Ascending aorta (tissue), 2 donors: ENCODE measurements at places on chromosomes 13 and 19.

GRCh38 chr13:98664510-98664909 lies 87.6 kb upstream of the STK24 start:
- DNase-seq = no peak

DNA sequence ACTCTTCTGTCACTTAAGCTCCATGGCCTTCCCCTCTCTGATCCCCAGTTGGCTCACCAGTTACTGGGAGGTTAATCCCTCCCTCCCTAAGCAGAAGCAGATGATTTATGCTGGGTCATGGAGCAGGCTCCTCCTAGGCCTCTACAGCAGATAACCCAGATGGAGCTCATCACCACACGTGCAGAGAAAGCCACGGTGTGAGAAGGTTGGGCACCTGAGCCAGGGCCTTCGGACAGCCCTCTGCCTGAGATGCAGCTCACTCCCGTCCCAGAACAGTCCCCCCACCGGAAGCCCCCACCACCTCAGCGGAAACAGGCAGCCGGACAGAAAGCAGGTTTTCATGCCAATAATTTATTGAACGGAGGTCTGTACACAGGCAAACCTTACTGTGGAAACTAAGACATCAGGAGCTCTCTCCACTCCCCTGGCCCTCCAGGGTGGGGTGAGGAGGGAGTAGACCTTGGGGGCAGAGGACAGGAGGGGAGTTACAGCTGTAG lies 9.8 kb downstream of the ZNF526 start:
- DNase-seq = no peak

- DNase-seq = no peak
Measured at GRCh38 chr19:35549174-35549788, 3.9 kb downstream of the TMEM147 start.

- DNase-seq = no peak
Measured at GRCh38 chr19:6275170-6275744, 4.5 kb downstream of the MLLT1 start.

DNA sequence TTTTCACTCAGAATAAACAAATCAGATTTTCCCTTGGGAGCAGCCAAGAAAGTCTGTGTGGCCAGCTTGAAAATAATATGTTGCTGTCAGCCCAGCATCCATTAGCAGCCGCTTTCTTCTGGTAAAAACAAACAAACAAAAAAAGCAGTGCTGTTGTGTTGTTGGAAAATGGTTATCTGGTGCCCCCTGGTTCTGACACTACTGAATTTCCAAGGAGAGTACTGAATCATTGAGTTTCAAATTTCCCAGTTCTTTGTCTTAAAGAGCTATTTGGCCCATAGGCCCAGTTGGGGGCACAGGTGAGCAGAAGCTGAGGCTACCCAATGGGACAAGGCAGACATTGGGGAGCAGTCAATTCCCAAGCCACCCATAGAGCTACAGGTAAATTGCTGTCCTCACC lies 995.9 kb downstream of the UQCRFS1 start:
- no peak for DNase-seq

GRCh38 chr19:48149430-48149829 lies 20.7 kb downstream of the LIG1 start:
- DNase-seq = no peak

GRCh38 chr13:93653776-93654175 lies 427.2 kb downstream of the GPC6 start:
- DNase-seq = no peak

- no peak for DNase-seq
Measured at GRCh38 chr19:17711851-17712250, 7.4 kb upstream of the MAP1S start.

DNA sequence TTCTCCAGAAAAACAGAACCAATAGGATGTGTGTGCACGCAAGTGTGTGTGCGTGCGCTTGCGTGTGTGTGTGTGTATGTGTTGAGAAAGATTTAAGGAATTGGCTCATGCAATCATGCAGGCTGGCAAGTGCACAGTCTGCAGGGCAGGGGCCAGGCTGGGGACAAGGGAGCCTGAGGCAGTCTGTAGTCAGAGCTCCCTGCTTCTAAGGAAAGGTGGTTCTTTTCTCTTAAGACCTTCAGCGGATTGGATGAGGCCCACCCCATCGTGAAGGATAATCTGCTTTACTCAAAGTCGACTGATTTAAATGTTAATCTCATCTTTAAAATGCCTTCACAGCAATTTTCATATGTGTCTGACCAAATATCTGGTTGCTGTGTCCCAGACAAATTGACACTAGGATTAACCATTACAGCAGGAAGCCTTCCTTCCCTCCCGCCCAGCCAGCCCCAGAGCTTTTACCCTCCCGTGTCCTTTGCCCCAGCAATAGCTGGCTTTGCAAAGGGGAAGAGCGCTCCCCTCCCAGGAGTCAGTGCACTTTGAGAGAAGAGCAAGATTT lies 15.0 kb upstream of the NAXD start:
- no peak for DNase-seq

DNA sequence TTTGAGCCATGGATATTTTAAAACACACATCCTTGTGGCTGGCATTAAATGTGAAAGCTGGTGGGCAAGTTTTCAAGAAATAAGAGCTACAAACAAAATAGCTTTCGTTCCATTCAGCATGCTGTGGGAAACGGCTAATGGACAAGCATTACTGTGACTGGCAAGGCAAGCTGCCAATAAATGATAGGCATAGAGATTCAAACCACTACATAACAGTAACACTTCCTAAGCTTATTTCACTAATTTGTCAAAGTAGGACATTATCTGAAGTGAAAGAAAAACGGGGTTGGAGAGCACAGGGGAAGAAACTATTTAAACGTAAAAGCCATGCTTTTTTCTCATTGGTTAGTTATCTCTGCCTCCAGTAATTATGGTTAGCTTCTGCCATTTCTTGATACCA lies 26.0 kb downstream of the OBI1 start:
- no peak for DNase-seq

- no peak for DNase-seq
Measured at GRCh38 chr13:69809152-69809551, 298.5 kb upstream of the ATXN8OS start.

DNA sequence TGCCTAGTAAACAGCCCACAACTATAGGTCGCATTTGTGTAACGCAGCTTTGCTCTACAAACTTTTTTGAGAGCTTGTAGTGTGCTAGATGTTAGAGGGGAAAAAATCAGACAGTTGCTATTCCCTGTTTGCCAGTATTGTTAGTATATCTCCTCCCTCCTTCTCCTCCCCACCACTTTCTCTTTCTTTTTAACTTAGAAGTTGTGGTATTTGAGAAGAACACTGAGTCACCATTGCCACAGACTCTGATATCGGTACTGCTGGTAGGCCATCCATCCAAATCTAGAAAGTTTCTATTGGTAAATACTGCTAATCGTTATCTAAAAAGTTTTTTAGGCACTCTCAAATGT lies 666 bp downstream of the POMP start:
- no peak for DNase-seq

DNA sequence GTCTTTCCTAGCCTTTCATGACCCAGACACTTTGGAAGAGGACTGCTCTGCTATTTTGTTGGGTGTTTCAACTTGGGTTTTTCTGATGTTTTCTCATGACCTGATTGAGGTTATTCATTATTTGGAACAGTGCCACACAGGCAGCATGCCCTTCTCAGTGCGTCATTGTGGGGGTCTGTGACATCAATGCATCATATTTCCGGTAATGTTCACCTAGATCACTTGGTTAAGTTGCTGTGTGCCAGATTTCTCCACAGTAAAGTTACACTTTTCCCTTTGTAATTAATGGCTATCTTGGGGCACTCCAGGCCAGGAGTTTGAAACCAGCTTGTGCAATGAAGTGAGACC lies 124.4 kb downstream of the SIPA1L3 start:
- no peak for DNase-seq

GRCh38 chr19:16051254-16052025 lies 24.9 kb upstream of the TPM4 start:
- no peak for DNase-seq

DNA sequence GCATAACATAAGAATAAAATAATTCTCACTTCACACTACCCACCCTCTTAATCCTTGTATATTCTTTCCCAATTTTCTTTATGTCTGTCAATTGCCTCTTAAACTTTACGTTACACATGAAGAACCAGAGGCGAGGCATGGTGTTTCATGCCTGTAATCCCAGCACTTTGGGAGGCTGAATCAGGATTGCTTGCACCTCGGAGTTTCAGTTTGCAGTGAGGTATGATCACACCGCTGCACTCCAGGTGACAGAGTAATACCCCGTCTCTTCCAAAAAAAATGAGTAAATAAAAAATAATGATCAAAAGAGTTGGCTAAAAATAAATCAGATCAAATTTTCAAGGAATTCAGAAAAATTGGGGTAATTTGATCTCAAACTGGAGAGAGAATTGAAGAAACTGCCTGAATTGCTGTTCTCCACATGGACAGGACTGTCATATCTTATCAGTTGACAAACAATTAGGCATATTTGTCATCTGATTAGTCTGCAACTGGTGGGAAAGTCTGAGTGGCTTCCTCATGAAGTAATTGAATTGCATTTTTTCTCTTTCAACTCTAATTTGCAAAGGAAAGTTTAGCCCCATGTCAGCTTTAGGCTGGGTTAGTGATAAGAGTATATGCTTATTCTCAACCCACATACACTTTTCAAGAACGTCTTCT lies 302.9 kb downstream of the ITGBL1 start:
- no peak for DNase-seq

GRCh38 chr19:12111943-12112637 lies 28.1 kb downstream of the ZNF20 start:
- no peak for DNase-seq

- no peak for DNase-seq
Measured at GRCh38 chr19:5041168-5041912, 72.4 kb downstream of the KDM4B start.

DNA sequence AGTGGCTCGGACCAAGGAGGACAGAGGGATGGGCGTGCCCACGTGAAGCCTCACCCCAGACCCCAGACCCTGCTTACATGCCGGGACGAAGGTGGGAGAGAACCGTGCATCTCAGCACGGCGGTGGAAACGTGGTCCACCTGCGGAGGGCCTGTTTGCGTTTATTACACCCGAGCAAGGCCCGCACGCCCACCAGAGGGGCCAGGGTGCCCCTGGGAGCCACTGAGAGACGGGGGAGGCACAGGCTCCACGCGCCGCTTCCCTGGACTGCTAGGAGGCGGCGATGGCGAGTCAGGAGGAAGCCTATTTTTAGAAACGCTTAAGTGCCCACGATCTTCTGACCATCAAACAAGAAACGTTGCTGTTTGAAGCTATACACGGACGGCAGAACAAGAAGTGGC lies 80.7 kb downstream of the ATP11A start:
- no peak for DNase-seq

- no peak for DNase-seq
Measured at GRCh38 chr13:111008351-111008750, 93.5 kb upstream of the ANKRD10 start.

DNA sequence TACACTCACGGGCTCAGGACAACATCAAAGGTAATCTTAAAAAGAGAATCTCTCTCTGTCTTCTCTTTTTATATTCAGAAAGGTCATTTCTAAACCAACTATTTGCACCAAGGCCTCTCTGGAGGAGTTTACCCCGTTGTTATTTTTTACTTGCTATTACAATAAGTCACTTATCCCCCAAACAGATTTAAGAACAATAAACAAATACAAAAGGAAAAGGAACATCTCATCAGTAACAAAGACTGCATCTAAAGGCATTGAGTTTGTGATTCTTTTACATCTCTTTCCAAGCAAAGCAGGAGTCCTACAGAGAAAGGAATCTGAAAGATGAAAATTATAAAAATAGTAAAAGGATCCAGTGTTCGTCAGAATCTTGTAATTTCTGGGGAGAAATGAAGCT lies 75.4 kb downstream of the GGACT start:
- no peak for DNase-seq

DNA sequence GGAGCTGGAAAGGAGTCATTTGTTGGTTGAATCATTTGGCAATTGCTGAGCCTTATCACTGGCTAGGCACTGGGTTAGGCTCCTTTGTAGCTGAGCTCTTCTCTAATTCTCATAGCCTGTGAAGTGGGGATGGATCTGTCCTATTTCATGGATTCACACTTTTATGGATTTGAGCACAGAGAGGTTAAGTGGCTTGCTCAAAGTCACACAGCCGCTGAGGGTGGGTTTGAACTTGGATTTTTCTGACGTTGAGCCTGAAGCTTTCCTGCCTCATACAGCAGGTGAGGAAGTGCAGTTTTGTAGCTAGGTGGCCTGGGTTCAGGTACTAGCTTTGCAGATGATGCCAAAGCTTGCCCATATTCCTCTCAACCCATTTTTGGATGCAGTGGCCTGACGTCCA lies 19.4 kb downstream of the CYP4F22 start:
- no peak for DNase-seq

- DNase-seq = no peak
Measured at GRCh38 chr19:33630880-33631608, 9.3 kb downstream of the CHST8 start.

DNA sequence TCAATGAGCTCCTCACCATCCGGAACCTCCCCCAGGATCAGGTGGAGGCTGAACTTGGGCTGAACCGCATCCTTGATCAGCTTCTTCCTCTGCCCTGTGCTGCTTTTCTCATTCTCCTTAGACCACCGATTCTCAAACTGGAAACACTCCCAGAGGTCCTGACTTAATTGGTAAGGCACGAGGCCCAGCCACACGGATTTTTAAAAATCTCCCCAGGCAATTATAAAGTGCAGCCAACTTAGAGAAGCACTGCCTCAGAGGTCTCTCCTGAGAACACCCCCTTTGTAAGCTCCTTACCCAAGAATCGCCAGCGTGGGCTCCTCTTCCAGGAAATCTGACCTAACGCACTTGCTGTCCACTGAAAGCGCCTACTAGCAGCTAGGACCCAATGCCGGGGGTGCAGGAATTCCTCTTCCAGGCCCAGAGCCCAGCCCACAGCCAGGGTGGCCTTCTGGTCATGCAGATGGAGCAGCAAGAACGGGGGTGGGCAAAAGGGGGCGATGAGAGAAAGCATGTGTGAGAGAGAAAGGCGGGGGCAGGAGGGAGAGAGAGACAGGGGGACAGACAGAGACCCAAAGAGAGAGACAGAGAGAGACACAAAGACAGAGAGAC lies 66.9 kb upstream of the CACNA1A start:
- no peak for DNase-seq

GRCh38 chr13:39025433-39025839 lies 12.5 kb downstream of the PROSER1 start:
- DNase-seq = no peak

DNA sequence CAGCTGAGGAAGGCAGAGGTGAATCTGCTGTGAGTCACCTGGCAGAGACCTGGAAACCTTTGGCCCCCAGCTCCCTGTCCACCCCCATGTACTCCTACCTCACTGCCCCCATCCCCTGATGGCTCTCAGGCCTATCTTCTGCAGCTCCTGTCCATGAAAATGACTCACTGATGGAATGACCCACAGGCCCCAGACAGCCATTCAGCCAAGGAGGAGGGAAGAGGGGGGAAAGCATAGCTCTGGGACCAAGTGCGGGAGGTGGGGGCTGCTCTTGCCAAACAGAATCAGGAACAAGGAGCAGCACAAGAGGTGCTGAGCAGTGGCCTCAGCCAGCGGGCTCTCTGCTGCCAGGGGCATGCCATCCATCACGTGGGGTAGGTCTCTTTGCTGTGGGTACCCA lies 111.4 kb upstream of the C1QTNF9B start:
- no peak for DNase-seq
